Mammary epithelial cell (primary cell): ENCODE measurements at places on chromosomes 12 and 14.

GRCh38 chr12:25296381-25296780 is 45.7 kb upstream of the KRAS start:
- no peak for DNase-seq

- DNase-seq: no peak
Observed at GRCh38 chr12:57455374-57456144, 452 bp downstream of the INHBE start.

GRCh38 chr12:122423258-122424165 is 1.0 kb upstream of the CLIP1 start:
- DNase-seq: peak; percentile 57

- no peak for DNase-seq
Observed at GRCh38 chr14:84453307-84453950, 1076.5 kb upstream of the FLRT2 start.

- peak; percentile 37 for DNase-seq
Observed at GRCh38 chr14:92317511-92317910, 5.5 kb upstream of the SLC24A4 start.
